ENCODE measurements at places on chromosomes 3 and 15. TPM values are rescaled to one million over a fixed set of nuclear protein-coding genes. Genes with fewer than 3 reads are reported as not detected.

- peaks cover 15% of the 10 kb centered on the region for H3K4me1 ChIP-seq
- H3K27ac ChIP-seq, result no peak overlapping the region
- H3K27me3 ChIP-seq, result peaks cover 29% of the 10 kb centered on the region
- DNase-seq, result peak; percentile 56
- H3K4me3 ChIP-seq, result peak overlapping the region; percentile 37
- H3K36me3 ChIP-seq, result no peaks in the 10 kb centered on the region
These were observed 1.0 kb upstream of the IGF2BP2 start for GRCh38 chr3:185825639-185826481.

DNA sequence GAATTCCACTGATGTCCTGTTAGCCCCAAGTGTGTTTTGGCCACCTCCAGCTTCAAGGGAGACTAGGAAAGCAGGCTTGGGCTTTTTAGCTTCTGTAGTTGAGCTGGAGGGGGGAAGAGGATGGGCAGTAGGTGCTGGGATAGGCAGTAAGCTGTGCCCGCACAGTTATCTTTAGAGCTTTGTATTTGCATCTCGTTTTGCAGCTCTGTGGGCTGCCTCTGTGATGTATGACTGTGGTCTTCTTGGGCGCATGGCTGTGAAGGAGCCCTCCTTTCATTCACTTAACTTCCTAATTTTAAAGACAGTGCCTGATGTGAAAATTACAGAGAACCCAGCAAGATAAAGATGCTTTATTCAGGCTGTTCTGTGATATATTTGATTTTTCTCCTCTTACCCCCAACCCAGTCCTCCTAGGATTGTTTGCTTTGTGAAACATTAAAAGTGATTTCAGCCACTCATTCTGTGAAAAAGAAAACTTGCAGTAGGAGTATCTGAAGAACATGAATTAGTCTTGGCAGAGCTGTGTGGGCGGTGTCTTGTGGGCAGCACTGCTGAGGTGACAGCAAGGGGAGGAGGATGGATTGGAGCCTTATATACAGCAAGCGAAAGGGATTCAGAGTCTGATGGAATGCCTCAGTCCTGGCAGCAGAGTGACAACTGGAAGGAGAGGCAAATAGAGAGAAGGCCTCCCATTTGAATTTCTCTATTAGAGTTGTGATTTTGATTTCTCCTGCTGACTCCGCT, 74.3 kb downstream of the LARS2 start:
- H3K4me1 ChIP-seq, result no peaks in the 10 kb centered on the region
- H3K4me3 ChIP-seq, result no peak overlapping the region
- H3K36me3 ChIP-seq, result no peaks in the 10 kb centered on the region
- peak; percentile 22 for DNase-seq
- no peak overlapping the region for H3K27ac ChIP-seq
- no peaks in the 10 kb centered on the region for H3K27me3 ChIP-seq

DNA sequence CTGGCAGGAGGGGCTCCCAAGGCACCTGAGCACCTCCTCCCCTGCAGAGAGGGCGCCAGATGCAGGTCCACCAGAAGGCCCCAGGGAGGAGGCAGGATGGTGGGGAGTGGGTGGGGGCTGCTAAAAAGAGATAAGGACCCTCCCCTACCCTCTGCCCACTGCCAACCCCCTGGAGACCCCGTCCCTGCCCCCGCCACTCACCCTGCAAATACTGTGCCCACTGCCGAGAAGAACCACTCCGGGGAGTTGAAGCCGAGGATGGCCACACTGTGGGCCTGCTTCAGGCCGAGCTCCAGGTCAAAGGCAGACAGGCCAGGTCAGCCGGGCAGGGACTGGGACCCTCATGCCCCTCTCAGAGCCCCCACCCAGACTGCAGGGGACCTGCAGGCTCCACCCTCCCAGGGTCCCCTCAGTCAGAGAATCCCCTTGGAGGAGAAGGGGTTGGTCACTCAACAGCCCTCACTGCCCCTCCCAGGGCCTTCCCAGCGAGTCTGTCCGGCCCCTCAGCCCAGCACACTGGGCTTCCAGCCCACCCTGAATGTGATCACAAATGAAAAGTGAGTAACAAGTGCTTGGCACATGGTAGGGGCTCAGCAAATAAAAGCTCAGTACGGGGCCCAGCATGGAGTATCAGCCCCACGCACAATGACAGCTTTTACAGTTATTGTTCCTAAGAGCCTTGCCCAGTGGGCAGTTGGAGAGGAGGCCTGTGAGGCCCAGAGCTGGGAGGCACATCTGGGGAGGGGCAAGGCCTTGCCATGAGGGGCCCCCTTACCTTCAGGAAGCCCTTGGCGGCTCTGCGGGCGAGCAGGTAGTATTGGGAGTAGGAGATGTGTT, 40.4 kb downstream of the ACSBG1 start:
- H3K4me3 ChIP-seq, result no peak overlapping the region
- H3K36me3 ChIP-seq, result no peaks in the 10 kb centered on the region
- DNase-seq, result no peak
- no peaks in the 10 kb centered on the region for H3K4me1 ChIP-seq

DNA sequence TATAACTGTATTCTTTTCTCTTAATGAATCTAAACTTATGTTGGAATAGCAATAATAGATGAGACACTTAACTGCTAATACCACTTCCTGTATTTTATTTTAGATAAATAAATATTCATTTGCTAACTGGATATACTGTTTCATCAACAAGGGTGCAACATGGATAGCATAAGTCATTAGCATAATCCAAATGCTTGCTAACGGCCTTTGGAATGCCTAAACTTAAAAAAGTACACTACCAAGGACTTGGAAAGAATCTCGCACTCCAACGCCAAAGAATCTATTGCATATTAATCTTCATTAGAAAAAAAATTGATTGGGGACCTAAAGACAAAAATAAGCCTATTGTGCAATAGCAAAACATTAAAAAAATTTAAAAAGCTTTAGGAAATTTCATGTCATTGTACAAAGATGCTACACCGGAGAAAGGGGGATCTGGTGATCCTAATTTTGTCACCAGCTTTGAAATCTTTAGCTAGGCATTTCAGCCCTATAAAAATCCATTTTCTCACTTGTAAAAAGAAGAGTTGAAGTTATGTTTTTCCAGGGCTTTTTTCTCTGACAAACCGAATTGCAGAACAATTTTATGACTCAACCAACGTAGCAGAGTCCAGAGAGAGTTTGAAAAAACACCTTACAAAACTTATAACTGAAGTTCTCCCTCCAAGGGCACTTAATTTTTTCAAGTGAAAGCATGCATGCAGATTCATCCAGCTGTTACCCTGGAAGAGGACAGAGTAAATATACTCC, 4.1 kb downstream of the VGLL3 start:
- H3K36me3 ChIP-seq, result no peaks in the 10 kb centered on the region
- peaks cover 5% of the 10 kb centered on the region for H3K4me1 ChIP-seq
- no peak for DNase-seq
- H3K27me3 ChIP-seq, result peaks cover 8% of the 10 kb centered on the region
- no peak overlapping the region for H3K4me3 ChIP-seq

The PIGX gene
- 18.9 TPM for total RNA-seq

DNA sequence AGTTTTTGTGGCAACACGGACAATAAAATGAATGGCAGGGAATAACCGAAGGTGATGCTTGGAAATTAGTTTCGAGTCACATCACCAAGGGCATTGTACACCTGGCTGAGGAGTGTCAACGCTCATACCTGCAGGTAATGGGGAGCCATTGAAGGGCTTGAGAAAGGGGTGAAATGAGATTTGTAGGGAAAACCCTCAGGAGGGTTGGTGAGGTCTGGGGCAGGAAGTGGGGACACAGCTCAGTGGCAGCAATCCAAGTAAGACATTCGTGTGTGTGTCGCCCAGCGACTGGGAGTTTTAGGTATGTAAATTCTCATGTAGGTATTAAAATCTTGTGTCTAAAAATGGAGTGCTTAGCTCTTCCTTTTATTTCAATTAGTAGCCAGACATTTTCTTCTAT, 14.3 kb downstream of the PARP14 start:
- peak overlapping the region; percentile 84 for H3K27ac ChIP-seq
- H3K4me3 ChIP-seq, result no peak overlapping the region
- peaks cover 25% of the 10 kb centered on the region for H3K36me3 ChIP-seq
- peaks cover 75% of the 10 kb centered on the region for H3K4me1 ChIP-seq
- H3K27me3 ChIP-seq, result no peaks in the 10 kb centered on the region
- DNase-seq, result peak; percentile 88

DNA sequence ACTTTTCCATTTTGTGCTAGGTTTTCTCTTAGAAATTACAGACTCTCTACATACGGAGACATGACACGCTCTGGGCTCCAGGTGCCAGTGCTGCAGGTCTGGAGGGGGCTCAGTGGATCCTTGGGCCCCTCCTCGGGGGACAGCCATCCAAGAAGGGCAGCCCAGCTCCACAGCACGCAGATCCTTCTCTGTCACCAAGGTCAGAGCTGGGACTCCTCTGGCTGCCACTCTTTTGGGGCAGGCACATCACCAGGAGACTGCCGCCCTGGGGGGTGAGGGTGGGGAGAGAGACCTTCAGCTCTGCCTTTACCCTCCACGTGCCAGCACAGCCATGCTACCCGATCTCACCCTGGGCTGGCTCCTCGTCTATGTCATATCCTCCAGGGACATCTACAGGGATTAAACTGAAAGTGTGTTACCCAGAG, 65.6 kb downstream of the ATP10A start:
- no peak for DNase-seq
- H3K4me1 ChIP-seq, result peaks cover 84% of the 10 kb centered on the region
- no peak overlapping the region for H3K27ac ChIP-seq
- H3K27me3 ChIP-seq, result peaks cover 15% of the 10 kb centered on the region
- H3K4me3 ChIP-seq, result no peak overlapping the region

The NMNAT3 gene
- total RNA-seq, result 2.7 TPM

- H3K27me3 ChIP-seq, result no peaks in the 10 kb centered on the region
- no peak for DNase-seq
- peak overlapping the region; percentile 81 for H3K27ac ChIP-seq
- peak overlapping the region; percentile 67 for H3K4me3 ChIP-seq
These were observed 831 bp upstream of the KAT2B start for GRCh38 chr3:20039466-20039764.

GRCh38 chr3:100002599-100003350, 111.5 kb downstream of the FILIP1L start:
- H3K27me3 ChIP-seq, result no peaks in the 10 kb centered on the region
- no peak for DNase-seq
- H3K4me1 ChIP-seq, result no peaks in the 10 kb centered on the region

The CFAP44 gene
- 33.8 TPM for total RNA-seq
